ENCODE measurements at places on chromosomes 12 and 14.

DNA sequence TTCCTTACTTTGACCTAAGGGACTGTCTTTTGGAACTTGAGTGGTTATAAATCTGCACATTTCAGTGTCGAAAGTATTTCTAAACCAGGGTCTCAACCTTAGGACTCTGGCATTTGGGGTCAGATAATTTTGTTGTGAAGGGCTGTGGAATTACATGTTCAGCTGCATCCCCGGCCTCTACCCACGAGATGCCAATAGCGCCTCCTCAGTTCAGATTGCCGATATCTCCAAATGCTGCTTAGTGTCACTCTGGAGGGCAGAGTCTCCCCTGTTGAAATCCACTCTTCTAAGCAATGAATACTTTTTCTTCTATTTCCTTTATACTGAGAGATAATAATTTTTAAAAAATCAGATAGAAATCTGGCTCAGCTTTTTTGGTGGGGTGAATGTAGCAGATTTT lies 379.4 kb upstream of the RGS6 start:
- DNase-seq = no peak

GRCh38 chr12:49689237-49689636 lies 18.0 kb downstream of the FMNL3 start:
- no peak for DNase-seq

DNA sequence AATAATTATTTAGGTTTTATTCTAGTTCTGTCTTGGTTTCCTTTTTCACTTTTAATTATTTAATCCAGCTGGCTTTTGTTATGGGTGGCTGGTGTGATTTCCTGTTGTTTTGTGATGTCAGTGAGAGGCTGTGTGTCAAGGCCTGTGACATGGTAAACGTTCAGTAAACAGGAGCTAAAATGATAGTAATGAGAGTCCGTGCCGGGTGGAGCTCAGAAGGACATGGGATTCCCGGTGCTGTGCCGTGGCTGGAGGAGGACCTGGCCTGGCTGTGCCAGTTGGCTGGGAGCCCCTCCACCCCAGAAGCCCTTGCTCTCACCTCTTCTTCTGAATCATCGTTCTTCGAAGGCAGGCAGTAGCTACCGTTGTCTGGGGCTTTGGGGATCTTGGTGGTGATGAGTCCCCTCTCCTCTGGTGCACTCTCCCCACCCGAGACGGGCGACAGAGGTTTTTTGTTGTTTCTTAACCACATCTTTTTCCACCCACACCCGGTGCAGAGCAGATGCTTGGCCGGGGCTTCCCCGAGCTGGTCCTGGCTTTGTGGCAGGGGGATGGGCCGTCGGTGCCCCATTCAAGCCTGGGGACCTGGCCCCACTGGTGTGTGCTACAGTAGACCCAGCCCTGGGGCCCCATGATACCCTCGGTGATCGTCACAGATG lies 29.1 kb downstream of the SH2B3 start:
- peak; percentile 93 for DNase-seq

DNA sequence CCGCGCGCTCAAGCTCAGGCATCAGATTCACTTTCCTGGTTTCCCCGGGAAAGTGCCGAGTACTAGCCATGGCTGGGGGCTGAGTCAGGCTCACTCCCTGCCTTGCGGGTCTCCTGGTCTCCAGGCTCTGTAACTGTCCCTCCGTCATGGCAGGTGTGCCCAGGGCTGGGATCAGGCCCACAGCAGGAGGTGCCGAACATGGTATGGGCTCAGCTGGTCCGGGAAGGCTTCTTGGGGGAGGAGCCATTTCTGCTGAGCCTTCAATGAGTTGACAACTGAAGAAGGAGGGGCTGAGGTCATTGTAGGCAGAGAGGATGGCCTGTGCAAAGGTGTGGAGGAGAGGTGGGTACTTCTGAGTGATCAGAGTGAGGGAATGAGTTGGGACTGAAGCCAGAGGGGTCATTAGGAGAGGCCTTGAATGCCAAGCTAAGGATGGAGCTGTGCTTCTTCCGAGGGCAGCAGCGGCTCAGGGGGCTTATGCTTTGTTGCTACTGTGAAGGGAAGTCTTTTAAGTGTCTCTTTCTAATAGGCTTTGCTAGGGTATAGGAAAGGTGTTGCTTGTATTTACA lies 769 bp downstream of the EXOC3L4 start:
- no peak for DNase-seq

DNA sequence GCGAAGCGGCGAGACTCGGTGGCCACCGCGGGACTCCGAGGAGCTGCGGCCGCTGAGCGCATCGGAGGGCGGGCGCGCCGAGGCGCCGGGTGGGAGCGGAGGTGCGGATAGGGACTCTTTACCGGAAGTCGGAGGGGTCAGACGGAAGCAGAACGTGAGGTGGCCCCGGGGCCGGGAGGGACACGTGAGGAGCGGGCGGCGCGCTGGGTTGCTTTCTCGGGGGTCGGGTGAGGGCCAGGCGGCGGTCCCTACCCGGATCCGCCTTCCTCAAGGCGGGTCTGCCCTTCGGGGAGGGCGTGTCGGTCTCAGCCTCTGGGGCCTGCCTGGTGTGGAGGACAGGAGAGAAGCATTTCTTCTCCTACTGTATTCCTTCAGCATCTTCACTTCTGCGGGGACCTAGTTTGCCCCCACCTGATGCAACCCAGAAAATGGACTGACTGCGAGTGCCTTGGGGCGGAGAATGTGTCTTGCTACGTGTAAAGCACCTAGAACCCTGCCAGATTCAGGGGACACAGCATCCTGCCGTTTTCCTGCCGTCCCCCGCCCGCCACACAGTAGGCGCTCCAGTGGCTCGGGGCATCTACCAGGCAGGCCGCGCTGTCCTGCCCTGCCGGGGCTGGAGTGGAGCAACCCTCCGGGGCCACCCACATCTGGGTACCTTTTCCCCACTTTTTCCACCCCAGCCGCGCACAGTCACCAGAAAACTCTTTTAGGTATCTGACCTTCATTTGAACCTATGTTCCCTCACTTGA lies 514 bp upstream of the ATXN2 start:
- DNase-seq = peak; percentile 82

GRCh38 chr12:130714091-130714590 lies 2.0 kb downstream of the RIMBP2 start:
- DNase-seq = no peak

DNA sequence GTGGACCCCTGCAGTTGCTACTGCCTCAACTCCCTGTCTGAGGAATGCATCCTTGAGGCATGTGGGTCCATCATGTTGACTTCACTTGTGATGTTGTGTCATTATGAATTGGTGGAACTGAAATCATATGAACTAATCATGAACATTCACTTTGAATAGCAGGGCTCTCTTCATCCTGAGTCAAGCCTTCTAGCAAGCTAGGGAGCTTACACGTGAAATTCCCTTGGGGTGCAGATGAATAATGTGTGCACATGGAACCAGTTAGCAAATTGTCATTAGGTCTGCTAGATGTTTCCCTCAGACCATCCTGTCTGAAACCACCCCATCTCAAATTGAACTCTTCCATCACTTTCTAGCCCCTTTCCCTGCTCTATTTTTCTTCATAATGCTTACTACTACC lies 3.6 kb downstream of the COQ6 start:
- DNase-seq = no peak

GRCh38 chr12:100867639-100868393 lies 73.2 kb downstream of the ANO4 start:
- no peak for DNase-seq

GRCh38 chr12:75526655-75527511 lies 15.5 kb upstream of the KRR1 start:
- peak; percentile 24 for DNase-seq

GRCh38 chr12:33536431-33536830 lies 96.8 kb upstream of the SYT10 start:
- DNase-seq = no peak

DNA sequence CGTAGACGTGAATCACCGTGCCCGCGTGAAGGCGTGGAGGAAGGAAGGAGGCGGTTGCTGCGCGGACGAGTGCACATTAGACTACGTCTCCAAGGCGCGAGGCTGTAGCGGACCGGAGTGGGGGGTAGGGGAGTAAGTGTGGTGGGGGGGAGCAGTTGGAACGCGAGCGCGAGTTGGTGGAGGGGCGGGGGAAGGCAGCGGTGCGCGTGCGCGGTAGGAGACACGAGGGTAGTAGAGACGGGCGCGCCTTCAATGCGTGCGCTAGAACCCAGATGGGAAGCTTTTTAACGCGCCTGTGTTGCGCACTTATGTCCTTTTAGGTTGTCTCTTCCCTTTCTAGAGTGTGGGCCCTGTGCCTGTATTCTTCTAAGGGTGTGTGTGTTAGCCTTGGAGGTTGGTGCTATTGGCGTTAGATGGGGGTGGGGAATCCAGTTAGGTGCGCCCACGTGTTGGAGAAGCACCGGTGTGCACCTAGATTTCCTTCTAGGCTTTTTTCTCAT lies 604 bp downstream of the EIF4B start:
- peak; percentile 70 for DNase-seq

DNA sequence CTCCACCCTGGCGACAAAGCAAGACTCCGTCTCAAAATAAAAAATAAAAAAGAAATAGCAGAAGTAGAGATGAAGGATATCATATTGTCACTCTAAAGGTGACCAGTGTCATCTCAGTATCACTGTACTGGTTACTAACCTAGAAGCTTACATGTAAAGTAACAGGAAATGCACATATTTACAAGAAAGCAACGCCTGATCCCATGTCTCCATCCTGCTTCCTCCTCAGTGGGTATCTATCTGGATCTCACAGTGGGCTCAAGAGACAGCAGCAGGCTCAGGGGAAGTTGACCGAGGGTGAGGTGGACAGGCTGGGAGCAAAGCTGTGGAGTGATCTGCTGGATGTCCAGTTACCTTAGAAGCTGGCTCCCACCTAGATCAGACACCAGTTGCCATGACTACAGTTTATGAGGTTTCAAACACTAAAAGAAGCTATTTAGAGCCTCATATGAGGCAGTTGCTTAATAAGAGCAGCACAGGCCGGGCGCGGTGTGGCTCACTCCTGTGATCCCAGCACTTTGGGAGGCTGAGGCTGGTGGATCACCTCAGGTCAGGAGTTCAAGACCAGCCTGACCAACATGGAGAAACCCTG lies 10.5 kb downstream of the MTRFR start:
- no peak for DNase-seq

GRCh38 chr14:105858676-105859025 lies 332.3 kb downstream of the TMEM121 start:
- no peak for DNase-seq

DNA sequence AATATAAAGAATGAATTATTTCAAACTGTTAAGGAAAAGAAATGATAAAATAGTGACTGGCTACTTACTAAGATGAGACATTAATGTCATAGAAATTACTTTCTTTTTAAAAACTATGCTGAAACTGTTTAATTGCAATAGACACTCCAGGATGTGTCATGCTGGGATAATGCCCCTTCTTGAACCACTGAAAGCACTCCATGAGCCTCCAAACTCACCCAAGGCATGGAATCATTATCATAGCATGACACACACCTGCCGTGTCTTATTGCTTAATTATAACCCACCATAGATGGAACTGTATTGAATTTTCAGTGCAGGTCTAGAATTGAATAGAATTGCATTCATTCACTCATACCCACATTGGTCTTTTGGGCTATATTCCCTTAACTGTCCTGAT lies 4.3 kb downstream of the MBIP start:
- no peak for DNase-seq

DNA sequence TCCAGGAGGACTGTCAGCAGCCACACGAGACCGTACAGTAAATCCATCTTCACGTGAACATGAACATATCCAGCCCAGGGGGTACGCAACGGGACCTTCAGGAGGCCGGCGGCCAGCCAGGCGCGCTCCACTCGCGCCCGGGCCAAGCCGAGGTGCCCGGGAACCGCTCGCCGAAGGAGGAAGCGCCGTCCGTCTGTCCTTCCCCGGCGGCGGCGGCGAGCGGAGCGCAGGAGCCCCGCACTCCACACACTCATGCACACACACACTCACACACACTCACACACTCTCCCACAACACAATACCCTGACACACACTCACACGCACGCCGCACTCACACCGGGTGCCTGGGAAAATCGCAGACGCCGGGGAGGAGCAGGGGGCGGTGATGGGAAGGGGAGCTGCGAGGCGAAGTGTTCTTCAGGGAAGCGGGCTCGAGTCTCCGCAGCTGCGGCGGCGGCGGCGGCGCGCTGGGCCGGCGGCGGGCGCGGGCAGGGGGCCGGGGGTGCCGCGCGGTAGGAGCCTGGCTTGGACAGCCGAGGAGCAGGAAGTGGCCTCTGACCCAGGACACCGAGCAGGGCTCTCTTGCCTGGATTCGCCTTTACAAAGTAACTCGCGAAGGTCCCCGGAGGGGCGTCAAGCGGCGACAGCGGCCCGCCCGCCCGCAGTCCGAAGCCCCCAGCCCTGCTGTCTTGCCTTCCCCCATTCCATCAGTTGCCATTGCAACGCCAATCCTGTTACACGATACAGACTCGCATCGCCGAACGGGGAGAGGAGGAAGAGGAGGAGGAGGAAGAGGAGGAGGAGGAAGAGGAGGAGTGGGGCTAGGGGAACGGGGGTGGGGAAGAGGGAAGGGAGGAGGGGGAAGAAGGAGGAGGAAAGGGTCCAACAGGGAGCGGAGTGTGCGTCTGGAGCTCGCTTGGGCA lies 601 bp downstream of the MDGA2 start:
- DNase-seq = no peak

- DNase-seq = no peak
Measured at GRCh38 chr14:64388533-64389285, 556 bp downstream of the MTHFD1 start.

DNA sequence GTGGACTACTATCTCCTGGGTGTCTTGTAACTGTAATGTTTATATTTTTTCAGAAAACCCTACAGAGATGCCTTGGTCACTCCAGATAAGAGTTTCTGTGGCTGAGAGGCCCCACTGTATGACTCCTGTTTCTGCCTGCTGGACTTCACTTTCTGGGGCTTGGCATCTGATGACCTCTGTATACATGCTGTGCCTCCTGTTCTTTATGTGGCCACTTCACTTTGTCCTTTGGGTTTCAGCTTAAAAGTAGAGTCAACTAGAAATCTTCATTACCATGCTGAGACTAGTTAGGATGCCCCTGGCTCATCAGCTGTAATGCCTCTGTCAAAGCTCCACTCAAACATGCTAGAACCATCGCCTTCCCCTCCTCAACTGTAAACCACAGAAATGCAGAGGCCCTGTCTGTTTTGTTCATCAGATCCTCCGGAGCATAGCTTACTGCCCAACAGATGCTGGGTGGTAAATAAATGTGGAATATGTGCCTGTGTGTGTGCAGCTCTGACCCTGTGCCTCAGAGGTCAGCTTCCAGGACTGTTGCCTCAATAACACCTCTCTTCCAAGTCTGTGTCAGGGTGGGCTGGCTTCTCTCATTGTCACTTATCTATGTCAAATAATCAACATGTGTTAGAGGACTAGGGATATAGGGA lies 25.5 kb downstream of the ZNF664 start:
- no peak for DNase-seq

DNA sequence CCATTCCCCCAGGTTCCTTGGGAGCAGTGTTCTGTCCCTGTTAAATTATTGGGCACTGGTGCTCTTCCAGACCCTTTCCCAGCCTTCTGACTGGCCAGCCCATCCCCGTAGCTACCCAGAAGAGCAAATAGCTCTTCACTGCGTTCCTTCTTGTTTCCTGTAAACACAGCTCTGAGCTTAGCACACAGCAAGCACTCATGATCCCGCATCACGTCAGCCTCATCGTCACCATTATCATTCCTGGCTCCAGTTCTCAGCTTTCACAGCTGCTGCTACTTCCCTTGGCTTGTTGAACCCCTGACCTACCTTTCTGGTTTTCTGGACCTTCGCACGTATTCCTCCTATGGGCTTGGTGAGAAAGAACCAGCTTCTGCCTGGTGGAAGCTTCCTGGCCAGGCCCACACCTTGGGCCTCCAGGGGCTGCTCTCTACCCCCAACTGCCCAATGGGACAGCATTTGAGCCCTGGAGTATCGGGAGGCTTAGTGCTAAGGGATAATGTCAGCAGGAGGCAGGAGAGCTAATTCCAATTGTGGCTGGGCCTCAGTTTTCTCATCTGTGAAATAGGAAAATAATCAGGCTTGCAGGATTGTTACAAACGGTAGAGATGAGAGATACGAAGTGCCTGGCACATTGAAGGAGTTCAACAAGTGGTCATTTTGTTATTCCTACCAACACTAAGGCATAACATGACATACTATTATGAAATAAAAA lies 22.6 kb upstream of the PAPOLA start:
- DNase-seq = no peak

All from central memory CD4-positive, alpha-beta T cell (primary cell).